Activated T-helper 1 cell treated with anti-CD3 and anti-CD28 coated beads, Interleukin-2, amount 50 U/mL, for 16 hours (primary cell): ENCODE measurements at places on chromosomes 7 and 10.

DNA sequence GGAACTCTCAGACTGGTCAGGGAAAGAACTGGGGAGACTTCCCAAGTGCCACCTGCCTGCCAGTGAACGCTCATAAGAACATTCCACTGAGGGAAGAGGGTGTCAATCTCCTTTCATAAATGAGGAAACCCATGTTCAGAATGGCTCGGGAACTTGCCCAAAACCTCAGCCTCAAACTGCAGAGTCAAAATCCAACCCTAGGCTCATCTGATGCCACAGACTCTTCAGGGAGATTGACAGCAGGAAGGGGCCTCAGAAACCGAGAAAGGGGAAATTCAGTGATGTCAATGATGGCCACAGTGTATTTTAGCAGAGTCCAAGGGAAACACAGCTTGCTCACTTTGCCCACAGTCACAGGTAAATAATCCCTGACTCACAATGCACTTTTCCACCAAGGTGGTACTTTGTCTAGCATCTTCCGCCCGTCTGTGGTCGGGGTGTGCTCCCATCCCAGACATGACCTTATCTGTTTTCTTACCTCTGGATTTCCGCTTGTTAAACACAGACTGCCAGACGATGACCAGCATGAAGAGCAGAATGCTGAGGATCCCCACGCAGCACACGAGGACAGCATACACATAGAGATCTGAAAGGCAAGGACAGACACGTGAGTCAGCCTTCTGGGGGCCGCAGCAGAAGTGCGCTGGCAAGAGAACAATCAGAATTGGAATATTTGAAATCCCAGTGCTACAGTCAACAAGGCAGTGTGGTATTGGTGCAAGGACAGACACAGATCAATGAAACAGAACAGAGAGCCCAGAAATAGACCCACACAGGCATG is 38.4 kb downstream of the VSTM4 start:
- no peak for DNase-seq

DNA sequence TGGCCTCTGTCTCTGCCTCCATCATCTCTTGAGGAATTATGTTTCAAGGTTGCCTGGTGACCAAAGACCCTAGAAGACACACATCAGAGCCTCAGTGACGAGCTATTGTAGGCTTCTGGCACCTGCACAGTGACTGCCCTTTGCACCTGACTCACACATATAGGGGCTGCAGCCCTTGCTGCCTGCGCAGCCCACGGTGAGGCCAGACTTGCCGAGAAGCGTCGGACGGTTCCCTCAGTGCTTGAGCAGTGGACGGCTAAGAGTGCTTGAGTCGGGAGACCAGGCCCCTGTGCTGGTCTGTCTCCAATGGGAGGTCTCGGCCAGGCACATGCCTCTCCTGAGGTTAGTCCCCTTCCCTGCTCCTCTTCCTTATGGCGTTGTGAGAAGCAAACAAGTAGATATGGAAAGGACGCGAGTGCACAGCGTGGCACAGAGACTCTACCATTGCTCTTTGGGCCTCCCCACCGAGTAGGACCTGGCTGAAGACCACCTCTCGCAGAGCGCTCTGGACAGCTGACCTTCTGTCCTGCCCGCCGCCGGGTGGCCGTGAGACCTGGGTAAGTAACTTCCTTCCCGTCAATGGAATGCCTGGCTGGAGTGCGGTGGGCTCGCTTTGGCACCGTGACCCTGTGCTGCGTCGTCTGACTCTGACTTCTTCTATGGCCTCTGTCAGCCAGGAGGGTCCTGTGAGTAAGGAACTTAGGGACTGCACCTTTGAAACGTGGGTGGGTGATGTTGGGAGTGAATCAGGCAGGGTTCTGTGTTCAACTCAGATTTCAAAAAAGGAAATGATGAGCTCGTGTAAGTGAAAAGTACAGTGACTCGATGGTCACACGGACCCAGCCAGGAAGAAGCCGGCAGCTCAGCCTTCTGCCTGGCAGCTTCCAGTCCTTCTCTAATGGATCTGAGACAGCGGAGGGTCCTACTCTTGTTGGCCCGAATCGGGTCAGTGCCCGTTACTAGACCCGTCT is 33.7 kb downstream of the ZNF775 start:
- no peak for DNase-seq

- no peak for DNase-seq
Observed at GRCh38 chr10:102682416-102682815, 31.8 kb downstream of the ARL3 start.

- no peak for DNase-seq
Observed at GRCh38 chr7:31083210-31083786, 31.2 kb downstream of the ADCYAP1R1 start.

DNA sequence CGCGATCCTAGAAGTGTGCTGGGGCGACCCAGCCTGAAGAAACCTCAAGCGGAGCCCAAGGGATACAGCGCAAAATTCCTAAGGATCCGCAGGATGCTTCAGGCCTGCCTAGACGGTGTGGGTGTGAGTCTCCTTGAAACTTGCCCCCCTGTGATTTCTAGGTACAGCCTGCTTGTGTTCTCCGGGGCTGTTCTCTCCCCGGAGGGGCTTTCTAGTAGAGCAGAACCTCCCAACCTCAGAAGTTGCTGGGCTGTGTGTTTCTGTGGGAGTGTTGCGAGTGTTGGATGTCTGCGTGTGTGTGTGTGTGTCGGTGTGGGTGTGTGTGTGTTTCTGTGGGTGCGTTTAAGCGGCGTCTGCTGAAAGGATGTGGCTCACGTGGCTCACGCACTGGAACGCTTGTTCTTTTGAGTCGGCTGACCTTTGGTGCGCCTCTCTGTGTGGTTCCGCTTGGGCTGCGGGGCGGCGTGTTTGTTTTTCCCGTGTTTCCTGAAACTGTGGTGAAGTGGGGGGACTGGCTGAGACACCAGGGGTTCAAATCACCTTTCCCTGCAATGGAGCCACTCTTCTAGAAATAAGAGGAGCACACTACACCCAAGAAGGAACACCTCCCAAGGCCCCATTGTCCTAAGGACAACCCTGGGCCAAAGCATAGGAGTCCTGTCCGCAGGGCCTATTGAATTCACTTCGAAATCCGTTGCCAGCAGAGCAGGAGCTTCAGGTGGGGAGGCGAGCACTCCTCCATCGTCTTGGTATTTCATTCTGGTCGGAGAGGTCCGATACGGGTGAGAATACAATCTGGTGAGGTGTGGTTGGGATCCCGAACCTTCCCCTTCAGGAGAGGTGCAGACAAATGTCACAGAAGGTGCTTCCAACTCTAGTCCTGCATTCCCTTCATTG is 25.1 kb upstream of the ZNF273 start:
- no peak for DNase-seq

DNA sequence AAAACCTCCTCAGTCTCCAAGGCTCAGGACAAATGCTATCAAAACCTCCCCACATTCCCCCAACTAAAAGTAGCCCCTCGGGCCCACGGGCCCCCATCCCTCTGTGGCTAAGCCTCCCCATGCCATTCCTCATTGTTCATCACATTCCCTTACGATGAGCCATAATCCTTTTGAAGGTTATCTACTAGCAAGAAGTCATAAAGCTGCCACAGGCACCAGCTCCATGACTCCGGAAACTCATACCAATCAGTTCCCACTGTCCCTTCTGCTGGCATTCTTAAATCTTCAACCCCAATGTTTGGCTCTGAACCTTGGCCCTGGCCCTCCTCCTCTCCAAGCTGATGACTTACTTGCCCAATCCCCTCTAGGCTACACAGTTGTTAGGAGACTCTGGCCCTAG is 19.4 kb upstream of the TM9SF3 start:
- no peak for DNase-seq

- peak; percentile 36 for DNase-seq
Observed at GRCh38 chr10:110568055-110568735, 700 bp downstream of the SMC3 start.

DNA sequence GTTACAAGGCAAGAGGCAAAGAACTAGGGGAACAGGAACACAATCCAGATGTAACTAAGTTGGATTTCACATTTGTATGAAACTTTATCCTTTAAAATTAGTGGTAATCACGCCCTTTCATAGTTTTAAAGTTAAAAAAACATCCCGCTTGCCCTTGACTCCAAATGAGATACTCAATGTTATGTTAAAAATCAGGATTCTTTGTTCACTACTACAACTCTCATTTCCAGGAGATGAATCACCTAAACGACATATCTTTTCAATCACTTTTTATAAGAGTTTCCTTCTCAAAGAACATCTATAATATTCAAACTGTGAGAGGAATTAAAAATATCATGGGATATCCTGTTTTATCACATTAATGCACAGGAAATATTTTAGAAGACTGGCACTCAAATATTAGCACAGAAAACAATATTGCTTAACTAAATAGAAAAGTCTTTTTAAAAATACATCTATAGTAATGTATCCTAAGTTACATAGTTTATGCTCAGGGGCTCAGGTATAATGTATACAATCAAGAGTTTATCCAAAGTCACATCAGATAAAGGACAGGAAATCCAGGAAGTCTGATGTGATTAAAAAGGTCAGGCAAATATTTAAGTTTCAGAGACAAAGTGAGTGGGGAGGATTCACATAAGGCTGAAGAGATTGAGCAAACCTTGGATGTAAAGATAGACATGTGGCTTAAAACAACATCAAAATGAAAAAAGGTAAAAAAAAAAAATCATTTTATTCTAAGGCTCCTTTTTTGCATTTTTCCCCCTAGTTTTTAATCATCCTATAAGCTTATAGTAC is 41.9 kb downstream of the CADPS2 start:
- DNase-seq, result no peak

DNA sequence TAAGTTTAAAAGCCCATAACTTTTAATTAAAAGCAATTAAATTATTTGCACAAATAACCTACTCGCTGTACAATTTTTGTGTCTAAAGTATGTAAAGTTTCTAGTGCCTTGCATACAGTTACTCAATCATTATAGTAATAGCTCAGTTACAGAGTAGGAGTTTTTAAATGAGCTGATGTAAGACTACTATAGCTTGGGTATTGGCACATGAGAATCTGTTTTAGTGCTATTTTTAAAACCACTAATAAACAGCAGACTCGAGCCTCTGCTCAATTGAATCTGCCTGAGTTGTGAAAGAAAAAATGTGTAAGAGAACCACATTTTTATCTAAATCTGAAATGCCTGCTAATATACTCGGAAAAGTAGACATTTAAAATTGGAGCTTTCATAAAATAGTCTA is 31.1 kb downstream of the CTNNA3 start:
- no peak for DNase-seq

DNA sequence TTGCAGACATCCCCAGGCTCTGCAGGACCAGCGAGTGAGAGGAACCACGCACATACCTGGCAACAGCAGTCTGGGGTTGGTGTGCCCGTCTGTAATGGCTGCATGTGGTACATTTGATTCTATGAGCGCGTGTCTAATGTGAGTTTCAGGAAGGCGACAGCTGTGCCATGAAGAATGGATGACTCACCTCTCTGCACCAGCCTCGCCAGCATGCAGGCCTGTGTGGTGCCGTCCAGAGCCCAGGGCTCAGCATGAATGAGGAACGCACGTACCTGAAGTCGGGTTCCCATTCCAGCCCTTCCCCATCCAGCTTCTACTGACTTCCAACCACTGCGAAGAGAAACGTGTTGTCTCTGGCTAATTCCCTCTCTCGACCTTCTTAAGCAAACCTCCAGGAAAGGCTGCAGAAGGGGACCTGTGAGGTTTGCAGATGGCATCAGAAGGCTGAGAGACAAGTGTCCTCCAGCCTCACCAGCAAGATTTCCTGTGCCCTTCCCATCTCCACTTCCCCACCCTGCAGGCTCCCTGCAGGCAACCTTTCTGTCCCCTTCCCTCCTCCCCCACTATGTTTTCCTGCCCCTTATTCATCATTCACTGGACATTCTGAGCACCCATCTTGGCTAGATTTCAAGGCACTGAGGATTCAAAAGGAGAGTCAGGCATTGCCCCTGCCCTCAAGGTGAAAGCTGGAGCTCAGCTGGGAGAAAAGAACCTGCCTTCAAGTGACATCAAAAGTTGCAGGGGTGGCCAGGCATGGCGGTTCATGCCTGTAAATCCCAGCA is 54.3 kb downstream of the ASB13 start:
- DNase-seq, result no peak

DNA sequence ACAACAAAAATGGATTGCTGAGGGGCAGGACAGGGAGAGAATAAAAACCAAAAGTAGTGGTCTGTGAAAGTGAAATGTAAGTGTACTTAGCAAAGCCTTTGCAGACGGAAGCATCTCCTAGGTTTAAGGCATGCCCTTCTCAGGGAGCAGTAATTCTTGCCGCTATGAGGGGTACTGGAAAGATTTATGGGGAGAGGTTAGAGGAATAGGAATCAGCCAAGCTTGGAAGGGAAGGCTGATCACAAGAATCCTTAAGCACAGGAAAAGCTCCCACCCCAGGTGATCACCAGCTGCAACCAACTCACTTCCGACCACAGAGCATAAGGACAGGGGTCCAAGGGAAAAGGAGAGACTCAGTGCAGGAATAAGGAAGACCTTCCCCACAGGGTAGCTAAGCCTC is 10.3 kb downstream of the GFRA1 start:
- DNase-seq, result no peak

GRCh38 chr7:129359638-129360037 is 74.6 kb upstream of the STRIP2 start:
- DNase-seq, result no peak

DNA sequence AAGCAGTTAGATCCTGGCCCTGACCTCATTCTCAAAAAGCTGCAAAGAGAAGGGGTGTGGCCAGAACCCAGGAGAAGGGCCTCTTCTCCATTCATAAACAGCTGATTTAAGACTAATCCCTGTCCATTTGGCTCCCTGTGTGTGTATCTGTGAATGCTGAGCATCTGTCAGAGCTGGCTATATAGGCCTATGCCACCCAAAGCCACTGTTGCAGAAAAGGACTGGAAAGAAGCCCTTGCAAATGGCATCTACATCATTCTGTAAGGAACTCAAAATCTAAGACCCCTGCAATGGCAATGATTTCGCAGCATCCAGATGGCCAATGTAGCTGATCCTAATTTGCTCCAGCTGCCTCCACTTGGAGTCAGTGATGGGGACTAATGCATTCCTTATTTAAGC is 384.5 kb downstream of the KCNMA1 start:
- no peak for DNase-seq

GRCh38 chr7:27104341-27105058 is 2.0 kb upstream of the HOXA2 start:
- DNase-seq, result no peak

DNA sequence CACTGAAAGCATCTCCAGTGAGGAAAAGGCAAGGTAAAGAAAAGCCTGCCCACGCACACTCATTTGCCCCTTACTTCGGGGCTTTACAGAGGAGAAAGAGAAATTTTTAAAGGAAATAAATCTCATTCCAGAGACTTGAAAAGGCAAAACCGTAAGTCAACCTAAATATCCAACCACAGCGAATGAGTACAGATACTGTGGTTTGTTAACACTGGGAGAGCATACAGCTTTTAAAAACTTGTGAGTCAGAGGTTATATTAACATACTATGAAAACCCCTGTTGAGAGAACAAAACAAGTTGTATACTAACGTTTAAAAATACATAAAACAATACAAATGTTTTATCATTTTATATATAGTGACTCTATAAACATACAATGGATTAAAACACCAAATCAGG is 28.6 kb upstream of the ST7 start:
- DNase-seq, result no peak

GRCh38 chr7:91031757-91032156 is 232.5 kb upstream of the FZD1 start:
- DNase-seq, result no peak

- DNase-seq, result no peak
Observed at GRCh38 chr7:134435161-134435920, 23.6 kb downstream of the AKR1B1 start.
